ENCODE measurements at places on chromosomes 5 and 9.

DNA sequence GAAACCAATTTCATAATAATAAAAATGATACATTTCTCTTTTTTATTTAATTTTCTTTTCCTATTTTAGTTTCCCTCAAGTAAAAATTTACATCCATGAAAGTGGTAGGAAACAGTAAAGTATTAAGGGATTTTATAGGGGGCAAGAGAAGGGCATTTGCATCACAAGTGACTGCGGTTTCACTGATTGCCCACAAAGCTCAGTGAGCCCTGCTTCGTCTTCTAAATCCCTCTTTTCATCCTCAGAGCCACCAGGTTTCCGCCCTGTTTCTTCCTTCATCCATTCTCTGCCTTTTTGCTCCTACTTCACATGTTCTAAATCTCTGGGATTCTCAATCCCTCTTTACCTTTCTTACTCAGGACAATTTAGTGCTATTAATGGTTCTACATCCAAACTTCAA lies 491.4 kb downstream of the LRRC70 start:
- no peak for DNase-seq

- no peak for DNase-seq
Observed at GRCh38 chr5:64789457-64789856, 20.7 kb downstream of the CWC27 start.

GRCh38 chr5:133519191-133519590 lies 93.2 kb downstream of the FSTL4 start:
- no peak for DNase-seq

DNA sequence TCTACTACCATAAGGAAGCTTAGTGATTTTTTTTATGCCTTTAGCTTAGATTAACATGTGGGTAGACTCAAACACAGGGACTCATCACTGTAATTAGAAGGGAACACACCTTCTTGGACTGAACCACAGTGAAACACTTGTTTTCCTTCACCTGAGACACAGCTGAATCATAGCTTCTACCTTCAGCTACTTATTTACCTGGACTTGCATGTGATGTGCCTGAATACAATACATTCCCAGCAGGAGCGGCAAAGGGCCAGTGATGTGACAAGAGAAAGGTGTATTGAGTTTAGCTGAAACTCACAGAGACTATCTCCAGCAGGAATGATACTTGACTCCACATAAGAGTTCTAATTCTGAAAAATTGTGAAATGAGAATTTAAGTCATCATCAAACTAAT lies 37.8 kb downstream of the GRAMD2B start:
- no peak for DNase-seq

DNA sequence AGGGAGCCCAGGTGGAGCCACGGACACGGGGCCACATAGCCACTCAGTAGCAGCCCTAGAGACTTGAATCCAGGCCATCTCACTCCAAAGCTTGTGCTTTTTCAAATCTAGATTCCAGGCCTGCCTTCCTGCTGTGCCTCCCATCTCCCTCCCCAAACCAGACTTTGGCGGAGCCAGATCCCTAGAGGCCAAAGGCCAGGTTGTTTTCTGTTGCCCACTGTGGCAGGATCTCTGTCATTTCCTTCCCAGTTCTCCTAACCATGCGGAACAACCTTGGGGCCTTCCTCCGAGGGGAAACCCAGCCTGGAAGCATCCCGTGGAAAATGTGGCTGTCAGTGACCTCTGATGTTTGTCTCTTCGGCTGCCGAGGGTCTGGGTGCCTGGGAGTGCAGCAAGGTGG lies 16.4 kb upstream of the RPS14 start:
- DNase-seq, result no peak

- DNase-seq, result no peak
Observed at GRCh38 chr5:63094730-63095129, 516.1 kb downstream of the LRRC70 start.
